Effector CD8-positive, alpha-beta T cell (primary cell): ENCODE measurements at places on chromosomes 12 and 14.

- DNase-seq, result no peak
Measured at GRCh38 chr12:418432-418831, 17.0 kb downstream of the CCDC77 start.

- no peak for DNase-seq
Measured at GRCh38 chr12:84507956-84508850, 404.4 kb downstream of the SLC6A15 start.

DNA sequence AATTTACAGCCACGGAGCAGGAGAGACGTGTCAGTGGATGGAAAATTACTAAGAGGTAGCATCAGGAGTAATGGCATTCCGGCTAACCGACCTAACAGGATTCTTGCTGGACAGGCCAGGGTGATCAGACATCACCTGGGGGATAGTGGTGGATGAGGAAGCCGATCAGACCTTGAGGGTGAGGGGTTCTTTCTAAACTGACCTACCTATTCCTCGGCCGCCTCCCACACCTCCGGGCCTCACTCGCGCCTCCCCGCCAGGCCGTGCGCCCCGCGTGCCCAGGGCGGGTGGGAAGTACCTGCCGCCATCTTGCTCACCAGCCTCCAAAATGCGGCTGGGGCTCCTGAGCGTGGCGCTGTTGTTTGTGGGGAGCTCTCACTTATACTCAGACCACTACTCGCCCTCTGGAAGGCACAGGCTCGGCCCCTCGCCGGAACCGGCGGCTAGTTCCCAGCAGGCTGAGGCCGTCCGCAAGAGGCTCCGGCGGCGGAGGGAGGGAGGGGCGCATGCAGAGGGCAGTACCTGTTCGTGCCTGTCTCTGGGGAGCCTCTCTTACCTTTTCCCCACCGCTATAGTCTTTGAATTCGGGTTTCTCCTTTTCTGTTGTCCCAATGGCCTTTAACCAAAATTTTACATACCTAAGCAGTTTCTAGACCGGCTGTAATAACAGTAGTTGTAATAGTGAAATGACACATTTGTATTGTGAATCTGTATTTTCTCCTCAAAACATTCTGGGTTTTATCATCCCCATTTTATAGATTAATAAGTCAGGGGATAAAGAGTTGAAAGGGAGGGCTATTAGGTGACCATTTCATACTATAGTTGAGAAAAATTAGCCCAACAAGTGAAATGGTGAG lies at the start of gene TMPRSS12:
Gene TMPRSS12 (plus strand): TSS at position 290 of the 857 bp plus-strand sequence. CDS start 39 bp downstream, at position 329.
- DNase-seq, result no peak

DNA sequence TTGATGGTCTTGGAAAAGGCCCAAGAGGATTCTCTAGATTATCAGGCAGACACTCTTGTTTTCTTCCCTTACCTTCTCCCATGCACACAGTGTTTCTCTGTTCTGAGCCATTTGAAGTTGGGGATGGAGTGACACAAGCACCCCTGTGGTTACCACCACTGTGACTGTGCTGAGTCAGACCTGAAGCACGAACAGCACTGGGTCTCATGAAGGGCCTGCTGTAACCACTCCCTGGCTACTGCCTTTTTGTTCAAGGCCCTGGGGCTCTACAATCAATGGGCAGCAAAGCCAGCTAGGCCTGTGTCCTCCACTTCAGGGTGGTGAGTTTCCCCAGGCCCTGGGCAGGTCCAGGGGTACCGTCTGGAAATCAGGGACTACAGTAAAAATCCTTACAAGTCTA lies 65.5 kb downstream of the TSPAN8 start:
- no peak for DNase-seq
